RWPE2 (cell line): ENCODE measurements at places on chromosomes 1 and 21.

GRCh38 chr1:234549447-234550021 is 60.4 kb downstream of the IRF2BP2 start:
- no peak for DNase-seq

DNA sequence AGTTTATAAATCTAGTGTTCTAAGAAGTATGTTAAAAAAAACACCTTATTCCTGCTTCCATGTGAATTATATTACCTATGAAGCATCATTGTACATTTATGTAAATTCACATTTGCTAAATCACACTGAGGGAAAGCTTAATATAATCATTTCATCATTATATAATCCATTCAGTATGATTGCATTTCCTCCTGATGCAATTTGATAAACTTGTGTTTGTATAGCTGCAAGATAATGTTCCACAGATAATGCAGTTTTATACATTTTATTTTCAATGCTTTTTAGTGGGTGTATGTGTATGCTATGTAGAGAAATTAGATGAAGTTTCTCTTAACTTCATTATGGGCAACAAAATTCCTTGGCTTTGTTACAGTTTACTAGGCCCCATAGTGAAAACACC is 79.6 kb downstream of the HS2ST1 start:
- no peak for DNase-seq

GRCh38 chr1:63931468-63931867 is 157.7 kb downstream of the ROR1 start:
- no peak for DNase-seq

- no peak for DNase-seq
Observed at GRCh38 chr1:98538106-98538505, 123.4 kb upstream of the SNX7 start.

GRCh38 chr1:110667776-110668175 is 7.0 kb downstream of the KCNA3 start:
- no peak for DNase-seq
